NCI-H510A treated with DMSO at 0.1 percent for 48 hours (cell line): ENCODE measurements at places on chromosomes 1 and 21.

- DNase-seq: peak; percentile 18
These were observed 589.9 kb downstream of the MATN1 start for GRCh38 chr1:30133414-30134055.

DNA sequence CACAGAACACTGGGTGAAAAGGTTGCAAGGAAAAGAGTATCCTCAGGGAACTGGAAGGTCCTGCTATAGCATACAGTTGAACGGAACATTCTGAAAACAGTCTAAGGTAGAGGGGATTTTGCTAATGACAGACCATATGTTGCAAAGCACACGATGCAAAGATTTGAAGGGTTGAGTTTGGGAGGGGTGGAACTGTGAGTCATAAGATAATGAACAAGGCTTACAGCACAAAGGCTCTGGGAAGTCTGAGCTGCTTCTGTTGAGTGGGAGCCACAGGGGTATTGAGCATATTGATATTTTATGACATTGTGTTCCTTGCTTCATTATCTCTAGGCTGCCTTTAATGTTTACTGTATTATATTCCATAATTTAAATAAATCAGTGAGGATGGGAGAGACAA lies 104.9 kb downstream of the PLPPR4 start:
- DNase-seq: no peak

DNA sequence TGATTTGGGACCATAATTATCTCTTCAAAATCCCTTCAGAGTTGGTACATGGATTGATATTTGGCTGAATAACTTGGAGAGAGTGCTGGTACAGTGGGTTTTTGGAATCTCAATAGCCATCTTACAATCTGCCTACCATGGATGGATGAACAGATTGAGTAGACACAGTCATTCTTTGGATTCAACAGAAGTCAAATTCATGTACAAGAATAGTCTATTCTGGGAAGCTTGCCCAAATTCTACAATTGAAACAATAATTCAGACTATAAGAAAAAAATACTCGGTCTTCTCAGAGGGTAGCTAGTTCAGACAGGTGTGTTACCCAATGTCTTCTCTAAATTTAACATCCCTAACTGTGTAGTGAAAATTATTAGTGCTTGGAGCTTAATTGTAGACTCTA lies 574.0 kb downstream of the LRRIQ3 start:
- DNase-seq: no peak

- no peak for DNase-seq
These were observed 143.0 kb upstream of the ZRANB2 start for GRCh38 chr1:71223641-71224340.

DNA sequence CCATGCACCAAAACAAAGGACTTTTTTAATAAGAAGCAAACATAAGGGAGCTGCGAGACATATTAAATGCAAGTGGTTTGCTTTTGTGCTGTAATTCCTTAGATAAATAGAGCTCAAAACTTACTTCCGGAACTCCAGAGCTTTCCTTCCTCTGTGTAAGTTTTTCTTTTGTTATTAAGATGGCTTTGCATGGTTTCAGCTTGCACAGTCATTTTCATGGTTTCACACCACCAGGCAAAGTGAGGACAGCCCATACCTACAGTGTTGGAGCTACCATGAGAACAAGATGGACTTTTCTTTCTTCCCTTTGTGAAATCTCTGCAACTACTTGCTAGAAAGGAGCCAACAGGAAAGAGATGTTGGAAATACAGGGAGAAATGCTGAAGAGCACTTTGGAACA lies 368.0 kb downstream of the SETD4 start:
- no peak for DNase-seq

DNA sequence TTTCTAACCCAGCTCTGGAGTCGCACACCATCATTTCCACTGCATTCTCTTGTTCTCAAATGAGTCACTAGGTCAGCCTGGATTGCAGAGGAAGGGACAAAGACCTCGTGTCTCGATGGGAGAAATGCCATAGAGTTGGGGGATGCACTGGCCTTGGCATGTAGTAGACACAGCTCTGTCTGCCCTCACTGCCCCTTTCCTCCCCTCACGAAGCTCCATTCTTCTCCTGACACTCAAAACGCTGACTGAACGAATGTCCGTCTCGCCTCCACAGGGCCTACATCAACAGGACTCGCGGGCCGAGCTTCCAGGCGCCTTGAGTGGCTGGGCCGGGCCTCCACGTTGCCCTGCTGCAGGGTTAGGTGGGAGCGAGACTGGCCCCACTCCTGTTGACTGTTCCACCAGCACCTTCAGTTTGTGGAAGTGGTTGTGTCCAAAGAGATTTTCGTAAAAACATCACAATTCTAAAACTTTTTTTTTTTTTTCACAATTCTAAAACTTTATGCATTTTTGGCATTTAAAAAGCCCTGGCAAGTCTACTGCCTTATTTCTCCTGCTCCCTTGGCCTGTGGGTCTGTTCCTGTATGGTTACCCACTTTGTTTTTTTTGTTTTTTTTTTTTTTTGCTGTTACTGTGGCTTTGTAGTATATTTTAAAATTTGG lies 18.8 kb downstream of the PKNOX1 start:
- DNase-seq: no peak

- no peak for DNase-seq
These were observed 208.2 kb upstream of the TNR start for GRCh38 chr1:175951627-175952026.

DNA sequence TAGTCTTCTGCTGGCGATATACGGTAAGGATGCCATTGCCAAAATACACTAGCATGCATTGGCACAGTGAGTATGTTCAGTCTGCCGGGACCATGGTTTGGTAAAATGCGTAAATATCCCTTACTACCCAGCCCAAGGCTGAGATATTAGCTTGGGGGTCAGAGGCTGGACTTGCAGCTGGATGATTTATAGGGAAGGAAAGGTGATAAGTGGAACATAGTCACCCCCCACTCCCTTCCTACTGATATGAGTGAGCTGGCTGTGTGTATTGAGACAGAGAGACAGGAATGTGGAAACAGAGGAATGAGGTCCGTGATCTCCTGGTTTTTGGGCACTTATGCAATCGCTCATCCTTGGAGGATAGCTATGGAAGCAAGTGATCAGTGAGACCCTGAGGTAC lies 642.8 kb downstream of the KCNT2 start:
- no peak for DNase-seq

DNA sequence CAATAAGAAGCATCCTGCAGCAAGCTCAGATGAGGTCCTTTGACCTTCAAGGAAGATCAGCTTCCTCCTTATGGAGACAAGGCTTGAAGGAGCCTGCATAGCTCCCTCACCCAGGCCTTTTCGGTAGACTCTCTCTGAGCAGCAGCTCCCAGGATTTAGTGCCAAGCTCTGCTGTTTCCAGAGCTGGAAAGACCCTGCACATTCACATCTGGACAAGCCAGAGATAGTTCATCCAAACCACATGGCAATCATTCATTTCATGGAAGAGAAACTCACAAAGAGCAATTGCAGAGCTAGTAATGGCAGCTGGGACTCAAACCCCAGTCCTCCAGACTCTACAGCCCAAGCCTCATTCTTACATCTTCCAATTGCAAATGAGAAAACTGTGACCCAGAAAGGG lies 76.4 kb upstream of the EDN2 start:
- DNase-seq: no peak

DNA sequence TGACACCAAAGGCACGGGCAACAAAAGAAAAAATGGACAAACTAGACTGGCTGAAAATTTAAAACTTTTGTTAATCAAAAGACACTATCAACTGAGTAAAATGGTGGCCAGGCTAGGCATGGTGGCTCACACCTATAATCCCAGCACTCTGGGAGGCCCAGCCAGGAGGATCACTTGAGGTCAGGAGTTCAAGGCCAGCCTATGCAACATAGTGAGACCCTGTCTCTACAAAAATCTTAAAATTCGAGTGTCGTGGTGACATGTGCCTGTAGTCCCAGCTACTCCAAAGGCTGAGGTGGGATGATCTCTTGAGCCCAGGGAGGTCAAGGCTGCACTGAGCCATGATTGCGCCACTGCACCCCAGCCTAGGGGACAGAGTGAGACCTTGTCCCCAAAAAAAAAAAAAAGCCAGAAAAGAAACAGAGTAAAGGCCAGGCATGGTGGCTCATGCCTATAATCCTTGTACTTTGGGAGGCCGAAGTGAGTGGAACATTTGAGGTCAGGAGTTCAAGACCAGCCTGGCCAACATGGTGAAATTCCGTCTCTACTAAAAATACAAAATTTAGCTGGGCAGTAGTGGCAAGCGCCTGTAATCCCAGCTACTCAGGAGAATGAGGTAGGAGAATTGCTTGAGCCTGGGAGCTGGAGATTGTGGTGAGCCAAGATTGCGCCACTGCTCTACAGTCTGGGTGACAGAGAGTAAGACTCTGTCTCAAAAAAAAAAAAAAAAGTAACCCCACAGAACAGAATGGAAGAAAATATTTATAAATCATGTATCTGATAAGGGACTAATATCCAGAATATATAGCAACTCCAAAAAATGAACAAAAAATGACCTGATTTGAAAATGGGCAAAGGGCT lies 8.0 kb downstream of the TUT4 start:
- DNase-seq: no peak

- no peak for DNase-seq
These were observed 443.1 kb downstream of the TTLL7 start for GRCh38 chr1:83555871-83556270.

GRCh38 chr1:181112071-181112929 lies 23.8 kb downstream of the IER5 start:
- peak; percentile 85 for DNase-seq

DNA sequence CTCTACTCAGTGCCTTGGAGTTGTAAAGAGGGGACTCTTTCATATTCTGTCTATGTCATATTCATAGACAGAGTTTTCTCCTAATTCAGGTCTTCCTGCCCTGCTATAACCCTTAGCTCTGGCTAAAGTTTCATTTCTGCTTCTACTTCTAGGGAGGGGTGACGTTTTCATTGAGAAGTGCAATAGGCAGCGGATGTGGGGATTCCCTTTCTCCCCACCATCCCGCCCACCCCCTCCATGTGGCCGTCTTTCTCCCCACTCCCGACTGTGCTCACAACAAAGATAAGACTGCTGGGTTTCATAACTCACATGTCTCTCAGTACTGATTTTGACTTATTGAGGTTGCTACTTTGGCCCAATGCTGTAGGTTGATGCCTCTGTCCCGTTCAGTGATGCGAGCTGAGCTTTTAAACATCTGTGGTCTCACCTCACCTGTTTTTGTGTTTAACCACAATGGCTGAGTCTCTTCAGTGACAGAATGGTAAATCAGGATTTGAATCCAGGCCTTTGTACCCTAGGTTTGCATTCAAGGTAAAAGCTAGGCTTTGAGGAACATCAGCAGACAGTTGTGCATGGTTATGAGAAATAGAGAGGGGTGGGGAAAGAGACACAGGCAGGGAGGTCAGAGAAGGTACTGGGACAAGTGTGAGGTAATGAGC lies 7.8 kb upstream of the KIF14 start:
- DNase-seq: no peak

GRCh38 chr1:2277741-2278488 lies 49.8 kb downstream of the SKI start:
- no peak for DNase-seq

DNA sequence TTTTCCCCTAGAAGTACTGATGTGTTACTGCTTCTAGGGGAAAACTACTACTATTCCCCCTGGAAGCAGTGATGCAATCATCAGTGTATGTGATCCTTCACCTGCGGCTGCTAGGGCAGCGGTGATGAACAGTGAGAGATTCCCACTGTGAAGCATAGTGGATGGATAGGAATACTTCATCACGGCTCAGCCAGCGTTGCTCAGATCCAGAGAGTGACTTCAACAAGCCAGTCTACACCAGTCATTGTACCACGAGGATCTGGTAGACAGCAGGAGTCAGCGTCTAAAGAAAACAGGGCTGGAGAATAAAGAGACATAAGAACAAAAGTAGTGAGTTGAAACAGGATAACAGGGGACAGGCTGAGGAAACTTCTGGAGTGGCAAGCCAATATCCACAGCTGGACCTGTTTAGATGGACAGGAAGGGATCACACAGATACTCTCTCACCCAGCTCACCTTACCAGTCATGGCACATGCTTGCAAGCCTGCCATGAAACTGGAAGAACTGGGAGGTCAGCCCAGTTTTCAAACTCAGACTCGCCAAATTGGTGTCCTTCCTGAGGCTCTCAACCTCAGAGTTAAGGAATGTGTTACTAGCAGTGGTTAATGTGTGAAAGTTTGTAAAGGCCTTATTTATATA lies 42.4 kb upstream of the LRRC52 start:
- DNase-seq: no peak

DNA sequence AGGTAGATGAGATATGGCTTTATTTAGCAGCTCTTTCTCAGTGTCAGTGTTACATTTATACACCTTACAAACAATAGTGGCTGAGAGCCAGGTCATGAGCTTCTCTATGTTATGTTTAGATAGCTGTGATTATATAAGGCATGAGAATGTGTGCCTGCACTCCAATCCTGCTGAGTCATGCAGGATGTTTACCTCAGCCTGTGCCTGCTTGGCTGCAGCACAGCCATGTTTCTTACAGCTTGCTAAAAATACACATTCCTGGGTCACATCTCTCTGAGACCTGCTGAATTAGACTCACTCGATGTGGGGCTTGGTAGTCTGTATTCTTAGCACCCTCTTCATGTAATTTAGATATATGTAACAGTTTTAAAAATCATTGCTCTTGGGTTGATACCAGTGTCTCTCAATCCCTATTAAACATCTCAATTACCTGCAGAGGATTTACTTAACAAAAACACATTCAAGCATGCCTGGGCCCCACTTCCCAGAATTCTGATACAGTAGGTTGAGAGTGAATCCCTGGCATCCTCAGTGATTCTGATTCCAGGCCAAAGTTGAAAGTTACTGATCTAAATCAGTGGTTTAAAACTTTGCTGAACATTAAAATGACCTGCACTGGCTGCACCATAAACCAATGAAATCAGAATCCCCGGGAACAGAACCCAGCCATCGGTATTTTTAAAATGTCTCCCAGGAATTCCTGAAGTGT lies 107.5 kb downstream of the GDAP2 start:
- DNase-seq: peak; percentile 21

DNA sequence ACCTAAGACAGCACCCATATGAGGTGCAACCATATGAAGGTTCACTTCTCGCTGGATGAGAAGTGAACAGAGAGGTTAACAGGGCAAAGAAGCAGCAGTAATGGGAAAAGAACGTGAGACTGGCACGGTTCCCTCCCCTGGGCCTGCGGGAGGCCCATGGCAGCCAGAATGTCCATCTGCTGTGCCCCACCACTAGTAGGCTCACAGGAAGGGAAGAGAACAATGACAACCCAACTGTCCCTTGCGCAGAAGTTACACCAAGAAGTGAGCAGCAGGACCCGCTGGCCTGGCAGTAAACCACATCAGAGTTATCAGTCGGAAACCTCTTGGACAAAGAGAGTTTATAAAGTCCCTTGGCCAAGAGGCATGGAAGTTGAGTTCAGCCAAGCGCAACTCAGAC lies 11.3 kb downstream of the HIVEP3 start:
- no peak for DNase-seq

DNA sequence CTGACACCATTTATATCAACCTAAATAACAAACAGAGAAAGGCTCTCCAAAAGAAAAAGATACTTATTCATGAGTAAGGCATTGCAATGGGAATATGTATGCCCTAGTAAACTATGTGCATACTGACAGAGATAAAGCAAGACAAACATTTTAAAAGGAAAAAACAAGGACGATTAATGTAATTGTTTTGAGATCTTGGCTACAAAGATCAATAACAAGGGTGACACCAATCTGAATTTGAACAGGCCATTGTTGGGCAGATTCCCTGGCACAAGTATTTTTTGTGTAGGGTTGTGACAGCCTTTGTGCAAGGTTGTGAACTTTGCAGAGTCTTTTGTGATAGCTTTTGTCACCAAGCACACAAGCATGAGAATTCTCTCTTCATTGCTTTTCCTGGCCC lies 85.3 kb downstream of the EDEM3 start:
- DNase-seq: no peak
